ENCODE measurements at places on chromosomes 5 and 9.
A peak's percentile ranks its signal among the peaks of the same experiment; 100 is the strongest.

GRCh38 chr9:93761822-93762221 lies 185.4 kb downstream of the PHF2 start:
- DNase-seq = no peak

GRCh38 chr9:92710368-92710767 lies 40.4 kb upstream of the IPPK start:
- no peak for DNase-seq

DNA sequence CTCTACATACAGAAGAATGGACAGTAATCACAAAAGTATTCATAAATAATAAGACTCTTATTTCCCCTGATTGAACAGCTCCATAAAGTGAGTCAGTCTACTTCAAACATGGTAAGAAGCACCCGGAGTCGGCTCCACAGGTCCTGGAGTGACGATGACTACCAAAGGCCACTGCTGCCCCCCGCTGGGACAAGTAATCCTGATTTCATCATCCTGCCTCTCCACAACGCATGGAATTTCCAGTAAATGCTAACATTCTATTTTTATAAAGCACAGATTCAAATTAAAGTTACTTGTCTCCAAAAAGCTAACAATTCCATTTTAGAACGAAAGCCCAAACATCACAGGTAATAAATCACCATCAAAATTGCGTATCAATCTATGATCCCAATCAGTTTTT lies 16.2 kb downstream of the ATPSCKMT start:
- peak; percentile 36 for DNase-seq

- no peak for DNase-seq
Observed at GRCh38 chr9:36718612-36719011, 145.9 kb downstream of the MELK start.

DNA sequence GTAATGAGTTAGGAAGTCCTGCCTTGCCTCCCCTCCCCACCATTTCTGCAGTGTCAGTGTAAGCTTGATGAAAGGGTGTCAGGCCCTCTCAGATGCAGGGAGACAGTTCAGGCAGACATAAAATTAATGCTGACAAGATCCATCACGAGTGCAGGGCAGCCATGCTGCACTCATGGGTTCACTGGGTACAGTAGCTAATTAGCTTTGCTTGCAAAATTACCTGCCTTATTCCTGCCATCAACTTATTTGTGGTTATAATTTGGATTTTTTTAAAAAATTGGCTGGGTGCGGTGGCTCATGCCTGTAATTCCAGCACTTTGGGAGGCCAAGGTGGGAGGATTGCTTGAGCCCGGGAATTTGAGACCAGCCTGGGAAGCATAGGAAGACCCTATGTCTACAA lies 17.9 kb downstream of the GALNT12 start:
- no peak for DNase-seq

- DNase-seq = no peak
Observed at GRCh38 chr5:119319401-119319800, 36.4 kb upstream of the TNFAIP8 start.

- DNase-seq = no peak
Observed at GRCh38 chr5:128586848-128587247, 48.8 kb upstream of the FBN2 start.

DNA sequence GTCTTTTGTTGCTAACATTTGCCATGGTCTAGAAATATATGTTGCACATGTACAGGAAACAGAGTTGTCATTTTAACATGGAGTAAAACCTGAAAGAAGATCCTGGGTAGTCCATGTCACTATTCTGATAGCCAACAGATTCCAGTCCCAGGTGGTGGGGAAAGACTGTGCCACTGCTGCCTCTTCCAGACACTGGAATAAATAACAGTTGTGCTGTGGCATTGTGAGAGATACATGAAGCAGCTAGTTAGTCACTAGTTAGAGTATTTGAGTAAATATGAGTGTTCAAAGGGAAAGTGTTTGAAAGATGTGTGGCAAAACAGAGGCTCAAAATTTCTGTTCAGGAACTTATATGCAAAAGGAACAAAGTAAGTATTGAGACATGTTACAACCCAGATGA lies 1408.3 kb downstream of the EFNA5 start:
- no peak for DNase-seq

DNA sequence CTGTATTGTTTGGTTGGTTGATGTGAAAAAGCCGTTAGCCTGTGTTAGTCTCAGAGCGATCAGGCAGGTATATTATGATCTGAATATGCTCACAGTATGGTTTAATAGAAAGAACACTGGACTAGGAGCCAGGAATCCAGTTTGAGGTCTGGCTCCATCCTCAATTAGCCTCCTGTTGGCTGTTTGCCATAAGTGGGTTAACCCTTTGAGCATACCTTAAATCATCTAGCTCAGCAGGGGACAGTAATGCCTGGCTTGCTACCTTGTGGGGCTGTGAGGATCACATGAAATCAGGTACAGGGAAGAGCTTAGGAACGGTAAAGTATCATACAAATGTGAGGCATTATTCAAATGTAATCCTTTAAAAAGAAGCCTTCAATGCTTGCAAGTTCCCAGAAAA lies 104.7 kb downstream of the CMYA5 start:
- no peak for DNase-seq

DNA sequence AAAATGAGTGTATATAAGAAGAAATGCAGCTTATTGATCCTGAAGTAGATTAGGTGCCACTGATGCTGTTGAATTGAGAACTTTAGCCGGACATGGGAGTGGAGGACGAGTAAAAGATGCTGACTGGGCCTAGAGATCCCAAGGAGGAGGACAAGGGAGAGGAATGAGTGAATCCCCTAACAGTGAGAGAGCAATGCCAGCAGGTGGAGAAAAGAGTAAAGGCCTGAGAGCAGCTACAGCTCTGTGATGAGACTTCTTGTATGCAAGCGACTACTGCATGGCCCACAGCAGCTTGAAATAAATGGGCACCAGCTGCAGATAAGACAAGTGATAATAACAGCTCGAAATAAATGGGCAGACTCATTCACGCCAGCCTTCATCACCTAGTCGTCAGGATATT lies 44.5 kb upstream of the JMY start:
- DNase-seq = no peak

DNA sequence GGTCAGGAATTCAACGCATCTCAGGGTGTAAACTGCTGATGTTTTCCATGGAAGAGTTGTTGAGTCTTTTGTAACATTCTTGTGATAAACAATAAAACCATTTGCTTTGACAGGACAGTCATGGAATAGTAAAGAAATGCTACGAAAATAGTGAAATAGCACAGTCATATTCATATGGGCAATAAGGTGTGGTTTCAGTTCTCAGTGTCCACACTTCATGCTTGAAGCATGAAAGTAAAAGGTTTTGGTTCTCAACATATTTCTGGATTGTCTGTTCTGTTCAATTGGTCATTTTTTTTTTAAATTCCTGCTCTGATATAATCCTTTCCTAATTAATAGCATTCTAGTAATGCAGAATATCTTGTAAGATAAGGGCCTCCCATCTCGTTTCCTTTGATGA lies 467.6 kb upstream of the ZNF608 start:
- DNase-seq = no peak

GRCh38 chr9:108842610-108843295 lies 13.0 kb downstream of the ACTL7B start:
- DNase-seq = no peak

GRCh38 chr5:150674341-150674821 lies 13.3 kb downstream of the MYOZ3 start:
- no peak for DNase-seq

GRCh38 chr9:129597355-129598088 lies 23.4 kb downstream of the C9orf50 start:
- DNase-seq = peak; percentile 50

- DNase-seq = no peak
Observed at GRCh38 chr9:115162946-115163345, 45.0 kb upstream of the TNC start.

GRCh38 chr5:176408590-176408989 lies 7.7 kb downstream of the CLTB start:
- DNase-seq = no peak

DNA sequence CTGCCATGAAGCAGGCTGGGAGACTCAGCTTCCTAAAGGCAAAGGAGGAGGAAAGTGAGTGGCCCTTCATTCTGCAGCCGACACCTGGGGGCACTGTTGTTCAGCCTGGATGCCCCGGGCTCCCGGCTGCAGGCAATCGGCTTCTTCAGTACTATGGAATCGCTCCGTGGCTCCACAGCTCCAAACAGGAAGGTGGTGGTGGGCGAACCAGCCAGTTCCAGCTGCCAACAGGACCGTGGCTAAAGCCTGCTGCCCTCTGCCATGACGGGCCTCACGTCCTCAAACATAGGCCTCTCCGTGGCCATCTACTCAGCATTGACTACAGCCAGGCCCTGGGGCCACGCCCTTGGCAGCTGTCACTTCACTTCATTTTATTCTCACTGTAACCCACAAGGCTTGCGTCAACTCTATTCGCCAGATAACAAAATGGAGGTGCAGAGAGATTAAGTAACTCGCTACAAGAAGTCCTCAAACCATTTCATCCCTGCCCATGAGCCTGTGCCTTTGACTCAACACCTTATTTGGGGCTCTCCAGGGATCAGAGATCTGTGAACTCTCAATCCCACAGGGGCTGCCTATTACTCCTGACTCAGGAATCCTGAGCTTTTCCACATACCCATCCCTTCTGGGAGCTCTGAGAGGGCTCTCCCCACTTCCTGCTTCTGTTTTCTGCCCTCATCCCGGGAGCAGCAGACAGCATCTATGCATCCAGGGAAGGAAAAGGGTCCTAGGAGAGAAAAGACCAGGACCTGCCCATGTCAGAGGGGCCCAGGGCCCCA lies 38.0 kb downstream of the PAX5 start:
- DNase-seq = peak; percentile 54

GRCh38 chr9:71909887-71910649 lies 925 bp downstream of the ABHD17B start:
- peak; percentile 65 for DNase-seq

- no peak for DNase-seq
Observed at GRCh38 chr5:102737805-102738469, 17.2 kb upstream of the PAM start.

GRCh38 chr5:129857116-129857515 lies 47.1 kb upstream of the CHSY3 start:
- DNase-seq = no peak

DNA sequence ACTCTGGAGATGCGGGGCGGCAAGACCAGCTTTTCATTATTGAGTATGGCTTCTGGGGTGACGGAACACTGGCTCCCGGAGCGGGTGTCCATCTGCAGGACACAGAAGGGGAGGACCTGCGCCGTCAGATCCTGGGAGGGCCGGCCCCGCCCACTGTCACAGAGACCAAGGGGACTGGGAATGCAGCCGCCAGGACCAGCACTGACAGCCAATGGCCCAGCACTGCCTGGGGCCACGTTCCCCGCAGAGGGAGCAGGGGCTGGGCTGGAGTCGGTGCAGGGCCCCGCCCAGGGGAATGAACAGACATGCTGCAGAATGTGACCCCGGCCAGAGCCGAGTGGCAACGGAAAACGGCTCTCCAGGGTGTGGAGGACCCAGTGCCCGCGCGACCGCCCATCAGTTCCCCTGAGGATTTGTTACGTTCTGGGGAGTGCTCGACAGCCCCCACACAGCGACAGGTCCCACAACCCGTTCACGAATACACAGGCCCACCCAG lies at the start of gene ZDHHC11:
Gene ZDHHC11 (minus strand): TSS at position 476 of the 496 bp plus-strand sequence. CDS start 384 bp downstream, at position 92.
- DNase-seq = no peak

- no peak for DNase-seq
Observed at GRCh38 chr9:131046093-131046380, 37.1 kb downstream of the LAMC3 start.

GRCh38 chr9:136803551-136804508 lies 3.9 kb upstream of the RABL6 start:
- no peak for DNase-seq

DNA sequence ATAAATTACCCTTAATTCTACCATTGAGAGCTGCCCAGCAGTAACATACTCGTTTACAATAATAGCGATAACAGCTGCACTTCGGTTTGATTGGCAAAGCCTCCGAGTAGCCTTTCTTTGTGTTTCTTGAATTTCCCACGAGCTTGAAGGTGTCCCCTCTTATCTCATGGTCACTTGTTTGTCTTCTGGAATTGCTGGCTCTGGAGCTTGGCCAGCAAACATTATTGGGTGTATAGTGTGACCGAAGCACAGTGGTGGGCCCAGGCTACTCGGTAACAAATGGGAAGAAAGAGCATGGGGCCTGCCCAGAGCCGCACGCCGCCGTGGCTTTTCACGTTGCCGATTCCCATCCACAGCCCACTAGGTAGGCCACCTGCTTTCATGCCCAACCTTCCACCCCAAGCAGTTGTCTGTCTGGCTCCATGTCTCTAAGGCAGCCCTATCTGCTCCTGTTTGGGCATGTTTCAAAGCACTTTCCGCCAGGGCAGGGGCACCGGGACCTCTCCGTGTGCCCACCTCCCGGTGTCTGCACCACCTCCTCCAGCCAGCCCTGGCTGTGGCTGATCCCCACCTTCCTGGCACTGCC lies 8.7 kb downstream of the STKLD1 start:
- DNase-seq = no peak

GRCh38 chr5:73796164-73797131 lies 170.5 kb downstream of the ARHGEF28 start:
- DNase-seq = no peak

DNA sequence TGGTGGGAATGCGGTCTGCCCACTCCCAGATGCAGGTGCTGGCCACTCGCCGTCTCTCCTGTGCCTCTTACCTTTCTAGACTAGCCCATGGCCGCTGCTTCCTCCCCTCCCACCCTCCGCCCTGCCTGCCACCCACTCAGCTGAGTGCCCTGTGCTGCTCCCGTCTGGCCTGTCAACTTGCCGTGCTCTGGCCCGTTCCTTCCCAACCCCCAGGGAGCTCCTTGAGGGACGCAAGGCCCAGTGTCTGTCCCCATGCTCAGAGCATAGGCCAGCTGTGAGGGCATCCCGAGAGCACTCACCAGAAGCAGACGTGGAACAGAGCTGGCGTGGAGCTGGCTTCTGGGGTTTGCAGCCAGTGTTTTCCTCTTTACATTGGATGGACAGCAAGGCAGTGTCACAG lies 20.2 kb downstream of the HNRNPH1 start:
- DNase-seq = no peak

GRCh38 chr5:16784843-16785791 lies 151.0 kb downstream of the MYO10 start:
- DNase-seq = no peak

GRCh38 chr5:41412496-41412895 lies 97.9 kb downstream of the PLCXD3 start:
- no peak for DNase-seq

DNA sequence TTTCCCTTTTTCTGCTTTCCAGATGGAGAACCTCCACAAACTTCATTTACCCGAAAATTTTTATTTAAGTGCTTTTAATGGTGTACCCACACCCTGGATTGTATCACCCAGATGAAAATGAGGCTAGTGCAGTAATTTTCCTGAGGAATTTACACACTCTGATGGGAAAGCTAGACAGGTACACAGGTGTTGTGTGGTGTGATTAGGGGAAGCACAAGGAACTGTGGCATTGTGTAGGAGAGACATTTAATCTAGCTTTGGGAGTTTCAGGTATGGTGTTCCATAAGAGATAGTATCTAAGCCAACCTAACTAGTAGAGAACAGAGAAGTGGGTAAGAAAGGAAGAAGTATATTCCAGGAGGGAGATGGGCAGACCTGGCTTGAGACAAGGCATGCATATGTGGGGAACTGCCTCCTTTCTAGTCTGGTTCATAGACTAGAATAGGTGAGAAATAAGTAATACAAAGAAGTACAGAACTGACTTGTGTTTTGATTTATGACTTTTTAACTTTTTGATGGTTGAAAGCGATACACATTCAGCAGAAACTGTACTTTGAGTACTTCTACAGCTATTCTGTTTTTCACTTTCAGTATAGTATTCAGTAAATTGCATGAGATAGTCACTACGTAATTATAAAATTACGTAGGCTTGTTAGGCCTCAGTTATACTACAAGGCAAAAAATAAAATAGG lies 22.9 kb upstream of the ROPN1L start:
- DNase-seq = no peak

GRCh38 chr9:3578786-3579185 lies 53.0 kb upstream of the RFX3 start:
- no peak for DNase-seq

- peak; percentile 49 for DNase-seq
Observed at GRCh38 chr5:172453986-172454357, 353 bp downstream of the SH3PXD2B start.
